GM10248 (cell line): ENCODE measurements at places on chromosomes 7 and 10.

- no peak for DNase-seq
Measured at GRCh38 chr7:40305229-40305628, 170.4 kb downstream of the SUGCT start.

GRCh38 chr7:124879103-124879502 lies 50.5 kb downstream of the POT1 start:
- no peak for DNase-seq

GRCh38 chr10:121104476-121105111 lies 253.4 kb downstream of the WDR11 start:
- no peak for DNase-seq

DNA sequence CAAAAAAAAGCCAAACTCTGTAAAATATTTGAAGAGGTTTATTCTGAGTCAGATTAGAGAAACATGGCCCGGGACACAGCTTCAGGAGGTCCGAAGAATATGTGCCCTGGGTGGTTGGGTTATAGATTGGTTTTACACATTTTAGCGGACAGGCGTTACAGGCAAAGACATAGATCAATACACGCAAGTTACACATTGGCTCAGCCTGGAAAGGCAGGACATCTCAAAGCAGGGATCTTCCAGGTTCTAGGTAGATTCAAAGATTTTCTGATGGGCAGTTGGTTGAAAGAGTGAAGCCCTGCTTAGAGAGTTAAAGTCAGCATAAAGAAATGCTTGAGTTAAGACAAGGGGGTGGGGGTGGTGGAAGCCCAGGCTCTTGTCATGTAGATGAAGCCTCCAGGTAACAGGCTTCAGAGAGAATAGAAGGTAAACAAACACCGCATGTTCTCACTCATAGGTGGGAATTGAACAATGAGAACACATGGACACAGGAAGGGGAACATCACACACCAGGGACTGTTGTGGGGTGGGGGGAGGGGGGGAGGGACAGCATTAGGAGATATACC lies 464.3 kb upstream of the ADARB2 start:
- DNase-seq, result no peak

GRCh38 chr10:4981722-4982471 lies 18.7 kb downstream of the AKR1C1 start:
- peak; percentile 20 for DNase-seq

DNA sequence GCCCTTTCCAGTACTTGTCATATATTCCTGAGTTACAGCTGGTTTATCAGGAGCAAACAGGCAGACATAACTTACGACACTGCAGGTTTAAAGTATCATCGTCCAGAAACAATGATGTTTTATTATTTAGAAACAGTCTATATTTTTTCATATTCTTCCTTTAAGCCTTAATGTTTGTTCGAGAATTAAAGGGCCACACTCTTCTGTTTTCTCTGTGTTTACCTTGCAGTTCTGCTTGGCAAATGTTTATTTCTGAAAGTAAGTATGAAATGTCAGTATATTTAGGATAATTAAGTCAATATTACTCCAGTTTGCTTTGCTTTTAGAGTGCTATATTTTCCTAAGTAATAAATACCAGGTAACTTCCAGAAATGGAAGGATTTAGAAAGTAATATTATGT lies 115.1 kb downstream of the VTI1A start:
- no peak for DNase-seq

DNA sequence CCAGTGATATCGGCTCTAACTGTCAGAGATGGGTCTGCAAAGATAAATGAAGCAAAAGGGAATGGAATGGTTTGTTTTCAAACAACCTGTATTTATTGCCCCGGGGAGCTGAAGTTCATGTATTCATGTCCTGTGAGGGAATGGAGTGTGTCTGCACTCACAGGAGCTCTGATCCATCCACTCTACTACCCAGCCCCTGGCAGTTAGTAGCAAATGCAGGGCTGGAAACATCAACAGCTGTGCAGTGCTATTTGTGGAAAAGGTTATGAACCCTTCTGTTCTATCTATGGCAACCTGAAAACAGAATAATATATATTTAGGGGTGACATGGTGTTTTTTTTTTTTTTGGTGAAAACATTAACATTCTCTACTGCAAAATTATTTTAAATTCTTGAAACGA lies 9.8 kb downstream of the AGR2 start:
- no peak for DNase-seq

DNA sequence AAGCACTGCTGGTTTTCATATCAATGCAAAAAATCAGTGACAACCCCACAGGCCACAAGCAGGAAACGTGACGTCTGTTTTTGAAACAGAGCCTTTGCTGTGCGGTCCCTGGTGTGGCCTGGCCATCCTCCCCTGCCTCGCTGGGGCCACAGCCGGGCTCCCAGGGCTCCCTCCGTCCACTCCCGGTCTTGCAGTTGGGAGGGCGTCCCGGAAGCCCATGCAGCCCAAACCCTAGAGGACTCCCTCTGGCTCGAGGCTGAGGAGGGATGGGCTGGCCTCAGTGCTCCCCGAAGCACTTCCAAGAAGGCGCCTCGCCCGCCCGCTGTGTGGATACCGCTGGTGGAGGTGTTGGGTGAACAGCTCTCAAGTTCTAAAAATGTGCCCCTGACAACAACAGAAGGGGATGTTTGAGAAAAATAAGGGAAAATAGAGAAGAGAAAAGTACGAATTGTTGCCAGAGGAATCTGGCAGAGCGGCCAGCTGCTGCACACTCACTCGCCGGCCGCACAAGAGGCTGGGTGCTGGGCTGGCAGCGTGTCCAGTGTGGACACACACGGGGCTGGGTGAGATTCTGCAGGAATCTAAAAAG lies 73.5 kb downstream of the ZRANB1 start:
- DNase-seq, result no peak

- DNase-seq, result no peak
Measured at GRCh38 chr10:51527522-51528219, 171.7 kb downstream of the CSTF2T start.

DNA sequence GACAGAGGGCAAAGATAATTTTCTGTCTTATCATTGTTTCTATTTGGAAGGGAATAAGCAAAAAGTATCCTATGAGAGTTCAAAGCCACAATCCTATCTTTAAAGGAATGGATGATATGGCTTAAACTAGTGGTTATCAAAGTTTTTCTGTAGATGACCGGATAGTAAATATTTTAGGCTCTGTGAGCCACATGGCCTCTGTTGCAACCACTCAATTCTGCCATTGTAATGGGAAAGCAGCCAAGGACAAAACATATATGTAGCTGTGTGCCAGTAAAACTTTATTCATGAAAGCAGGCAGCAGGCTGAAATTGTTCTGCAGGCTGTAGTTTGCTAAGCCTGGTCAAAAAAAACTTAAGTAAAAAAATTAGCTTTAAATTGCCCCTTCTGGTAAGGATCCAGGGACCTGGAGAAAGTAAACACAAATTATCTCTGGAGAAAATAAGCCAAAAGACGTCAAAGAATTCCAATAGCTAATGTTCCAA lies 73.3 kb downstream of the THSD7A start:
- DNase-seq, result no peak

GRCh38 chr10:32144817-32145688 lies 88.8 kb upstream of the KIF5B start:
- no peak for DNase-seq

DNA sequence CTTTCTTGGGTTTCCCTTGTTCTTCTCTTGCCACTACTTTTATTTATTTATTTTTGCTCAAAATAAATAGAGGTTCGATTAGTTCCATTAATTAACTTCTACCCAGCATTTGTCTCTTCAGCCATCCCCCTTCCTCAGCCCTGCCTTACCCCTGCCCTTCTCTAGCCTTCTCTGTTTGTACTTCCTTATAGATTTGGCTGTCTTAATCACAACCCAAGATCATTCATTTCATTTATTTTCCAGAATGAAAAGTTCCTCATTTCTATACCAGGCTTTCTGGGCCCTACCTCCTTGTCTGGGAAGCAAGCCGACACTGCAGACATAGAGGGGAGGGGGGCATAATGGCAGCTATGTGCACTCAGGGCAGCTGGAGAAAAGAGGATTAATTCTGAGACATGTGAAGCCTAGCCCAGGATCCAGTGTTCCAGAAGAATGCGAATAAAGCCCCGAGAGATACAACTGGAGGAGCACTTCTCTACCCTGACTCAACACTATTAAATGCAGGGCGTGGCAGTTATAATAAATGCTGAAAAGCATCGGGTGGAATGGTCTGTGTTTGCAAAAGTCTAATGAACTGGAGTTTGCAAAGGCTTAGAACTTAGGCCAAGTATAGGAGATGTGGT lies 6.4 kb upstream of the PDCD4 start:
- no peak for DNase-seq

DNA sequence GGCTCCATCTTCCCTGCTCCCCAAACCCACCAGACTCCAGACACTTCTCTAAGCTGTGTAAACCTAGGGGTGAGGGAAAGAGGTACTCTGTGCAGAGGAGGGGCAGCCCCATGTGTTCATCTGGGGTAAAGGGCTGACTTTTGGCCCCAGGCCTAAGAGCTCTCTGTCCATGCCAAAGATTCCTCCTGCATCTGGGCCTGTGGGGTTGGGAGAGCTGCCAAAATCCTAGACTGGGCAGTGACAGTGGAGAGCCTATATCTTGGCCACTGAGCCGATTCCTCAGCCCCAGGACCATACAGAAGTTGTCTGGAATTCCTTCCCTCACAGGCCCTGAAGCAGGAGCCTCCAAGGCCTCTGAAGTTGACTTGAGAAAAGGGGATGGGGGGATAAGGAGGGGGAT lies 25.3 kb upstream of the LEP start:
- no peak for DNase-seq

- no peak for DNase-seq
Measured at GRCh38 chr10:119459681-119460340, 82.7 kb downstream of the RGS10 start.

DNA sequence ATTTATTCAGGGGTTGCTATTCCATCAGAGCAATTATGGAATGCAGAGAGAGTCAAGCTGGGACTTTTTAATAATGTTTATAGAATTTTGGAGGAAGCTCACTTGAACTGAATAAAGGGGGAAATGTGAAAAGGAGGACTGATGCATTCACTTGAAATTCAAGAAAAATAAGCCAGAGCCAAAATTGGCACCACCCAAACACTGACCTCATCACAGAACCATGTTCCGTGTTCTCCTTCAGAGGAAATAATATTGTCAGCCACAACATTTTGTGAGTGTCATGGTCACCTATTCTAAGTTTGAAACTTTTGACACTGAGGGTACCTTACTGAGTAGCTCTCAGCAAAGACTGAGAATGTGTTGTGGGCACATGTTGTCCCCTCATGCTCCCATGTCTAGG lies 207.0 kb downstream of the ANK3 start:
- no peak for DNase-seq

GRCh38 chr10:126561294-126561920 lies 109.1 kb downstream of the C10orf90 start:
- no peak for DNase-seq

GRCh38 chr7:112135815-112136214 lies 70.4 kb downstream of the DOCK4 start:
- DNase-seq, result no peak

DNA sequence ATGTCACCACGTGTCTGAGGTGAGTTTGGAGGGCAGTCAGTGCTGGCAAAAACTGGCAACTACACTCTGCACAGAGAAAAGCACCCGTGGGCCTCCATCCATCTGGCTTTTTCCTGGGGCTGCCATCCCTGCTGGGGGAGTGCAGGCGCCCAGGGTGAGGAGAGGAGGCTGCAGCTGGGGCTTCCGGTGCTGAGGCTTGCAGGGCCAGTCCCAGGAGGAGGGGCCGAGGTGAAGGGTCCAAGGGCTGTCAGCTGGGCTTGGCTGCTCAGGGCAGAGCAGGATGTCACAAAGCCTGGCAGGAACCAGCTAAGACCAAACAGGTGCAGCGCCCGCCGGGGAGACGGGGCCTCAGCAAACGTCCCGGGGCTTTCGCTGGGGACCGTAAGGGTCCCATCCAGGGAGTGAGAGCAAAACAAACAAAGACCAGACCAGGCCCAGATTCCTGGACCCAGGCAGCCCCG lies 77.2 kb downstream of the CFAP46 start:
- no peak for DNase-seq

DNA sequence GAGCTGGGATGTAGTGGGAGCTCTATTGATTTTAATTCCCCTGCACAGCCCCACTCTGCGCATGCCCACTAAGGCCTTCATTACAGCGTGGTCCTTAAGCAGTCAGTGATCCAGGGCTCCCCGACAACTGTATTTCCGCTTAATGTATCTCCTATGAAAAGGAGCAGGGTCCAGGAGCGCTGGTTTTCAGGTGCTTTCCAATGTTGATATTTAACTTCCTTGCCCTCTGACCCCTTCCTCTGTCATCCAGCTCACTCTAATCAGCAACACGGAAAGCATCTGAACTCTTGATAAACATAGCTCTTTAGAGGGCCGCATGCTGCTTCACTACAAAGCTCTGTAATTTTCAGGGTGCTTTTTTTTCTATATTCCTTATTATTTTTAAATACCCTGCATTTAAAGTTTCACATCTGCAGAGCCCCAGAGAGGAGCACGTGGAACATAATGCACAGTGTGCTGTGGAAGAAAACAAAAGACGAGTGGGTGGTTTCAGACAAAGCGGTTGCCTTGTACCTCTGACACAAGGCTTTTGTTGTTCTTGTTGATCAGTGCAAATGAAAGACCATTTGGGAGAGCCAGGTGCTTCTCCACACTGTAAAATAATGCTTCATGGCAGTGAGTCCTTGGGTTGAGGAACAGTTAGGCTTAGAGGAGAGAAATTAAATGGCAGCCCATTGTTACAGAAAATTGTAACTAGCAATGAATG lies 465.9 kb upstream of the CELF2 start:
- DNase-seq, result no peak

- DNase-seq, result no peak
Measured at GRCh38 chr10:10333622-10334021, 684.0 kb upstream of the CELF2 start.

- no peak for DNase-seq
Measured at GRCh38 chr7:22651036-22651435, 76.0 kb upstream of the IL6 start.

DNA sequence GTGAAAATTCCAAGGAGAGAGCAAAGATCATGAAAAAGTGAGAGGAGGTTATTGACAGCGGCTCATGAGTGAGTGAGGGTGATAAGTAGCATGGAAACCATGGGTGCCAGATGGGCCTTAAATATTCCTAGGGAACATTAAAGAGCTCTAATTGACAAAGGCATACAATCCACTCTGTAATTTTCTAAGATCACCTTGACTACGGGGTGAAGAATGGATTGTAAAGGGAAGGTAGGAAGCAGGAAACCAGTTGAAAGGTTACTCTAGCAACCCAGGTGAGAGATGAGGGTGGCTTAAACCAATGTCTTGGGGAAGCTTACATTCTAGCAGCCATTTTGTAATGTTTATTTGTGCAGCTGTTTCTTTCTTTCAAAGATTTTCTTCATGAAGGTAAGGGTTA lies 75.7 kb downstream of the RSU1 start:
- DNase-seq, result no peak

GRCh38 chr7:92423710-92424131 lies 23.6 kb upstream of the GATAD1 start:
- no peak for DNase-seq

GRCh38 chr10:69810675-69811397 lies 9.1 kb downstream of the COL13A1 start:
- no peak for DNase-seq

DNA sequence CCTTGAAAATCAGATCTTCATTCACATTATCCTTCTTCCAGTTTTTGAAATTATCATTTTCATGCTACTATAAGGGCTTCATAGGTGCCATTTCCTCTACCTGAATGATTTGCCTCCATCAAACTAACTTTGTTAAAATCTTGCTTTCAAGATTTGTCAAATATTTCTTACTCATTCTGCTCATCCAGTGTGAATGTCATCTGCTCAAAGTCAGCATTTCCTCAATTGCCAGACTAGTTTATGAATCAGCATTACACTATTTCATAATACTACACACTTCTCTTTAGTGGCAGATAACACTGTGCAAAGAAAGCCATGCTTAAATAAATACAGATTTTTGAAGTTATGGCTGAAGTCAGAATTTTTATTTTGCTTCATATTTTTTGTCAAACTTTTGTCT lies 21.3 kb upstream of the LIPF start:
- DNase-seq, result no peak

GRCh38 chr7:36661135-36661840 lies 63.0 kb downstream of the AOAH start:
- DNase-seq, result no peak
